ENCODE measurements at places on chromosomes 1 and 21.

- DNase-seq = no peak
Observed at GRCh38 chr1:225694151-225694603, 41.3 kb upstream of the ENAH start.

DNA sequence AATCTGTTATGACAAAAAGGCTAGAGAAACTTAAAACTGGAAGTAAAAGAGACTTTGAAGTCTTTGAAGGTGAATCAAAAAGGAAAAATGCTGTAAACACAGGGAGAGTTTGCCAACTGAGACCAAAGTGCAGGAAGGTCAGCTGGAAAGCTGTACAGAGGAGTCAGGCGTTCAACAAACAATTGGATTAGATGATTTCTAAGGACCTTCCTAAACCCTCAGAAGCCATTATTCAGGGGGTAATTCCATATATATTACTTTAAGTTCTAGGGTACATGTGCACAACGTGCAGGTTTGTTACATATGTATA, 156.8 kb downstream of the ZBTB18 start:
- no peak for DNase-seq

DNA sequence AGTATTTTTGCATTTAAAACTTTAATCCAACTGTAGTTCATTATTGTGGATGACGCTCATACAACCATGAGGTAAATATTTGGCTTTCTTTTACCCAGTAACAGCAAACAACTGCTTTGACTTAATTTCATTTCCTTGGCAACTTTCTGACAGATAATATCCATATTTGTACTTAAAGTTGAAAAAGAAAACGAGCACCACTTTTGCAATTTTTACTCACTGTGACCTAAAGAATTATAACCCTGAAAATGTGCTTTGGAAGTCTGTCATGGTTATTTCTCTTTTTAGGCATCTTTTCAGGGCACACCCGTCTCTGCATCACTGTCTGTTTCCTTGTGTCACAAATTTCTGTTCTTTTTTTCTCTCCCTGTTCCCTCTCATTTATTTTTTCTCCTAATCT, 918 bp upstream of the CD2 start:
- no peak for DNase-seq

DNA sequence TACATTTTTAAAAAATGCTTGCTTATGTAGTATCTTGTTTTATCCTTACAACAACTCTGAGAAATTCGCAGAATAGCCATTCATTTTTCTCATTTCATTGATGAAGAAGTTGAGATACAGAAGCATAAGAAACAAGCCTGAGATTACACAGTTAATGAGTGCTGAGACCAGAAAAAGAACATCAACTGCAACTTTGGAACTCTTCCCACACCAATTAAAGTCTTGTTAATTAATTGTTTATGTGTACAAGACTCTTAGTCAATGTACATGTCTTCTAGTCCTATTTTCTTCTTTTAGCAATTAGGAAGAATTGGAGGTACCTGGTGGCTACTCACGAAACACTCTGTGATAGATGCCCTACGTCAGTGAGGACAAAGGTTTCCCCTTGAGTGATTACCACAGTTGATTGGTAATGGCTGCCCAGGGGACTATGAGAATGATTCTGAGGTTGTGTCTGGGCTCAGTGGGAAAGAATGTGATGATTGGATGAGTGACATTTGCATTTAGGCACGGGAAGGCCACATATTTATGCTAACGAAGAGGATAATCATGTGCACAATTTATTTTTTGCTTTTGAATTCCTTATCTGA, 187.4 kb upstream of the KCNK2 start:
- no peak for DNase-seq

- no peak for DNase-seq
Observed at GRCh38 chr1:233111731-233112130, 161.3 kb downstream of the NTPCR start.

GRCh38 chr1:84961316-84961715, 35.6 kb downstream of the MCOLN2 start:
- DNase-seq = no peak

DNA sequence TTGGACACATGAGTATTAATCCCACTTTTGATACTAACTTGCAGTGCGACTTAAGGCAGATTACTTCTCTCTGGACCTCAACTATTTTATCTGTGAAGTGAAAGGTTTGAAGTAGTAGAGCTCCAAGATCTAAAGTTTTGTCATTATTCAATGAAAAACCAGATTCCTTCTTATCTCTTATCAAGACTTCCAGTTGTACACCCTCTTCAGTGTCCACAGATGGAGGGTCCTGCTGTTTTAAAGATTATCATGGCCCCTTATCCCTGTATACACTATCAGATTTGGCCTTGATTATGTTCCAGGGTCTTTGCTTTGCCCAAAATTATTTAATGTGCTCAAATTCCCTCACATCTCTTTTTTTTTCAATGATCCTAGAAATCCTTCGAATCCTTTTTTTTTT, 1.1 kb downstream of the C1orf50 start:
- DNase-seq = no peak

GRCh38 chr1:198174297-198174696, 17.5 kb downstream of the NEK7 start:
- DNase-seq = no peak

- no peak for DNase-seq
Observed at GRCh38 chr21:32415451-32416398, 3.2 kb downstream of the EVA1C start.

GRCh38 chr21:27831816-27832569, 865.1 kb upstream of the ADAMTS5 start:
- DNase-seq = no peak

DNA sequence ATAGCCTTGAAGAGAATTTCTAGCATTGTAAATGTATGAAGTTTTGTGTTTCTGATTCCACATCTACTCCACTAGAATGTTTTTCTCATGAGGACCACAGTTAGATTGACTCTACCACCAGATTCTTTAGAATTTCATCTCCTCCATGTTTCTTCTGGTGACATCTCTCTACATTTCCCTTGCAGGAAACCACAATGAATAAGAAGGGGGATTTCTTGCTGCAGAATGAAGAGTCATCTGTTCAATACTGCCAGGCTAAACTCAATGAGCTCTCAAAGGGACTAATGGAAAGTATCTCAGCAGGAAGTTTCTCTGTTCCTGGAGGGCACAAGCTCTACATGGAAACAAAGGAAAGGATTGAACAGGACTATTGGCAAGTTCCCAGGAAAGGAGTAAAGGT, 18.6 kb downstream of the GBP6 start:
- no peak for DNase-seq

DNA sequence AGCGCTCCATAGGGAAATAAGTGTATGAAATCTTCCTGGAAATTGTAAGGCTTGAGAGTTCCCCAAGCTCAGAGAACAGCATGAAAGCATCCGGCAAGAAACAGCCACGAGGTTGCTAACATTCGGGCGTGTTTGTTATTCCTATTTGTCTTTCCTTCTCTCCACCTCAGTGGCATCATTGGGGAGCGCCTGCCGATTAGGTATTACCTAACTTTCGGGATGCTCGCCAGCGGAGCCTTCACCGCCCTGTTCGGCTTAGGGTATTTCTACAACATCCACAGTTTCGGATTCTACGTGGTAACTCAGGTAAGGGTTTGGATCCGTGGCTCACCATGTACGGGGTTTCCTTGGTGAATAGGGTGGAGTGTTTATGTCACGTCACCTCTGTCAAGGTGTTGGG, 25.7 kb downstream of the SLC37A1 start:
- no peak for DNase-seq

DNA sequence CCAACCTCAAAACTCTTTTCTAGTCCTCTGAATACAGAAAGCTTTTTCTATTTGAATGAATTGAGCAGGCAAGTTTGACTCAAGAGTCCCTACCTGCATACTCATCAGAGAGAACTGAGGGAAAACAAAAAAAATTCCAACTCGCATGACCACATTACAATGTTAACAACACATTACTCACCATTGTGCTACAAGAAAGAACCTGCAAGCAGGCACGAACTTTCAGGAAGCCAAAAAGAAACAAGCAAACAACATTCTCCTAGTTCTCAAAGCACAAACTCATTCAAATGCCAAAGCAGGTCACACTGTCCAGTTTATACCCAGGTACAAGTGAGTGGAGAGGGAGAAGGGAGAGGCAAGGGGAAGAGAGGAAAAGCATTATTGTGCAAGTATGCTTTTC, 14.6 kb downstream of the OTUD7B start:
- DNase-seq = no peak

GRCh38 chr1:18670868-18671225, 40.2 kb downstream of the PAX7 start:
- no peak for DNase-seq

GRCh38 chr21:25834381-25834780, 99.6 kb downstream of the GABPA start:
- no peak for DNase-seq

DNA sequence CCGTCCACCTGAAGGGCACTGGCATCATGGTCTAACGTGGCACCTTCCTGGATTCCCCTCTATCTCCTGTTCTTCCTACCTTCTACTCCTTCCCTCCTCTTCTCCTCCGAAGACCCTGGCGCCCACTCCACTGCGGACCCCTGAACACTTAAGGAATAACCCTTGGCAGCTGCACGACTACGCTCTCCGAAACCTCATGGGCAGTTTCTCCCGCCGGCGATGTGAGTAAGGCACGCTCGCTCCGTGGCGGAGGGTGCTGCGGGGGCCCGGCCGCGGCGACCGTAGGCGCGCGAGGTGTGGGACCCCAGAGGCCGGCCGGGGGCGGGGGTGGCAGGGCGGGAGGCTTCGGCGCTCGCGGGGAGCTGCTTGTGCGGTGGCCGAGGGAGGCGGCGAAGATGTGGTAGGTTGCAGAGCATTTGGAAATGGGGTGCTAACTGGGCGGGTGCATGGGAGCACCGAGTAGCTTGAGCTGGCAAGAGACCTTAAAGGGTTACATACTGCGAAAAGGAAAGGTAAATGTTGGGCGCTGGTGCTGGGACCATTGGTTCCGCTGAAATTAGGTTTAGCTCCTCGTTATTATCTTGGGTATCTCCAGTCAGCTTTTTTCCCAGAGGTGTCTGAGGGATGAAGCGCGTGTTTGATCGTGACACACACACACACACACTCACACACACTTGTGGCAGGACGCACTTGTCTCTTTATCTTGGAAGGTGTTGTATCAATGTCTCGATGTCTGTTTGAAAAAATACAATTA, 876 bp downstream of the LRRC7 start:
- DNase-seq = no peak

GRCh38 chr1:236020359-236021219, 44.3 kb downstream of the NID1 start:
- DNase-seq = no peak

GRCh38 chr1:167996266-167996665, 59.4 kb upstream of the MPC2 start:
- DNase-seq = no peak

DNA sequence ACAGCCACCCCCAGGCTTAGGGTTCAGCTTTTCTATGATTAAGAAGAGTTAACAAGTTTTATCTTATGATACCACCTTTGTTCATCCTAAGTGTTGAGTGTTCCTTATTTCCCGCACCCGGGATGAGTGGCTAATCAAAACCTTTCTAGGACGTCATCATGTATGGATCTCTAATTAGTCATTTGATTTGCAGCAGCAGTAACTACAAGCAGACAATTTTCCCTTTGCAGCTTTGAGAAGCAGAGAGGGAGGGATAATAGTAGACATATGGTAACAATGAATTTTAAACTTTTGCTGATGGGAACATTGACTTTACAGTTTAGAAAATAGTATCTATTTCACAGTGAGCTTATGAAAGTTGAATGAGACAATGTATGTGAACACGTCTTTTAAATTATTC, 30.8 kb upstream of the SLC35F3 start:
- no peak for DNase-seq

- DNase-seq = no peak
Observed at GRCh38 chr1:221881805-221882581, 140.1 kb upstream of the DUSP10 start.

DNA sequence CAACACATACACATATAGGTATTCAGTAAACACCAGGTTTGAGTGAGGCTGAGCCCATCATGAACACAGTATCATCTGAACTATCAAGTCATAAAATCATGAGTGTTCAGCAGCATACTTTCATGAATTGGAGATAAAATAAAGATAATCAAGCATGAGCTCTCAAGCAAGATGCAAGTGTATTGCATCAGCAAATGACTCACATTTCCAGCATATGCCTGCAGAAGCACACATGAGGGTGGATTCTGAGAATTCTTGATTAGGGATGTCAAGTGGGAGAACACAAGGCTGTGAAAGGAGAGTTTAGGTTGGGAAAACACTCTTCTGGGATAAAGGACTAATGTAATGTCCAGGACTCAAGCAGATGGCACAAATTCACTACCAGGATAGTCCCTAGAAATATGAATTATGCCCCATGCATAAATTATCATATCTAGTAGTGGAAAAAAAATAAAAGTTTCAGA, 299.2 kb downstream of the SRGAP2C start:
- no peak for DNase-seq

- no peak for DNase-seq
Observed at GRCh38 chr21:43657355-43658087, 1.8 kb downstream of the HSF2BP start.

- DNase-seq = no peak
Observed at GRCh38 chr1:37477198-37477931, 3.0 kb downstream of the ZC3H12A start.

GRCh38 chr1:156814571-156815260, 1.9 kb downstream of the SH2D2A start:
- DNase-seq = no peak

- no peak for DNase-seq
Observed at GRCh38 chr1:78143152-78143551, 97.4 kb downstream of the GIPC2 start.

DNA sequence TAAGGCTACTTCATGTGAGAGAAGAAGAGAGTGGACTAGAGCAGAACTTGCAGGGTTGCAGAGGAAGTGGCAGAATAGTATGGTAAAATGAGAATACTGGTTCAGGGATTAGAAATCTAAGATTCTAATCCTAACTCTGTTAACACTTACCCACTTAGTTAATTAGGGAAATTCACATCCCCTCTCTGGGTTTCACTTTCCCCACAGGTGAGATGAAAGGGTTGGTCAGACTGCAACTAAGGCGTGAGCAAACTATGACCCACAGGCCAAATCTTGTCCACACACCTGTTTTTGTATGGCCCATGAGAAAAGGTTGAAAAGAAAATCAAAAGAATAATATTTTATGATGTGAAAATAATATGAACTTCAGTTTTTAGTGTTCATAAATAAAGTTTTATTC, 117.5 kb downstream of the MACF1 start:
- DNase-seq = no peak

- no peak for DNase-seq
Observed at GRCh38 chr1:12565094-12565965, 52.7 kb downstream of the DHRS3 start.

- DNase-seq = no peak
Observed at GRCh38 chr1:175272361-175272760, 79.8 kb upstream of the KIAA0040 start.

DNA sequence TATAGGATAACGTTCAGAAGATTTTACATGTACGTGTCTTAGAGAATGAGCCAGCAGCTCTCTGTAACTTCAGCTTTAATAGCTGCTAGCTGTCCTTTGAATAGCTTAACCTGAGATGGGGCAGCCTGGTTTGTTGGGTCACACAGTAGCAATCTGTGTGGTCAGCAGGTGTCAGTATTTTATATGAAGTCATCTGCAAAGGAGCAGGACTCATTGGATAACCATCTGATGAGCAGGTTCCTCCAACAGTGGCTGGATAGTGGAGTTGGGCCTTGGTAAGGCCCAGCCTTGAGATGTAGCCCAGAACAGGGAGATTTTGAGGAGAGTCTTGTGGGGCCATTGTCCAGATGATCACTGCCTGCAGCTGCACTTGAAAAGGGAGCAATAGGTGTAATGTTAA, 6.4 kb downstream of the GSTM5 start:
- DNase-seq = no peak

Measured in osteocyte (in vitro differentiated cells).